ENCODE measurements at places on chromosomes 7 and 10. TPM values are rescaled to one million over a fixed set of nuclear protein-coding genes. Genes with fewer than 3 reads are reported as not detected.
A peak's percentile ranks its signal among the peaks of the same experiment; 100 is the strongest.

GRCh38 chr10:28302012-28302637 lies 739 bp downstream of the MPP7 start:
- DNase-seq = no peak

ACTL6B gene
- not detected for polyA plus RNA-seq

FAM25G gene
- not detected for polyA plus RNA-seq

GRCh38 chr7:81007051-81007450 lies 88.2 kb upstream of the SEMA3C start:
- DNase-seq = no peak

- no peak for DNase-seq
Observed at GRCh38 chr10:129099486-129099885, 367.6 kb upstream of the MGMT start.

FAM131B gene
- polyA plus RNA-seq = not detected

- no peak for DNase-seq
Observed at GRCh38 chr10:62853710-62854109, 37.5 kb upstream of the EGR2 start.

GRCh38 chr10:118028619-118029018 lies 18.1 kb downstream of the RAB11FIP2 start:
- no peak for DNase-seq

- DNase-seq = no peak
Observed at GRCh38 chr7:109003742-109004141, 434.1 kb downstream of the DNAJB9 start.

GRCh38 chr10:95741807-95742467 lies 14.0 kb upstream of the ENTPD1 start:
- peak; percentile 64 for DNase-seq

- DNase-seq = no peak
Observed at GRCh38 chr7:46707973-46708372, 786.9 kb upstream of the IGFBP3 start.

COX19 gene
- polyA plus RNA-seq = 25.7 TPM

DNA sequence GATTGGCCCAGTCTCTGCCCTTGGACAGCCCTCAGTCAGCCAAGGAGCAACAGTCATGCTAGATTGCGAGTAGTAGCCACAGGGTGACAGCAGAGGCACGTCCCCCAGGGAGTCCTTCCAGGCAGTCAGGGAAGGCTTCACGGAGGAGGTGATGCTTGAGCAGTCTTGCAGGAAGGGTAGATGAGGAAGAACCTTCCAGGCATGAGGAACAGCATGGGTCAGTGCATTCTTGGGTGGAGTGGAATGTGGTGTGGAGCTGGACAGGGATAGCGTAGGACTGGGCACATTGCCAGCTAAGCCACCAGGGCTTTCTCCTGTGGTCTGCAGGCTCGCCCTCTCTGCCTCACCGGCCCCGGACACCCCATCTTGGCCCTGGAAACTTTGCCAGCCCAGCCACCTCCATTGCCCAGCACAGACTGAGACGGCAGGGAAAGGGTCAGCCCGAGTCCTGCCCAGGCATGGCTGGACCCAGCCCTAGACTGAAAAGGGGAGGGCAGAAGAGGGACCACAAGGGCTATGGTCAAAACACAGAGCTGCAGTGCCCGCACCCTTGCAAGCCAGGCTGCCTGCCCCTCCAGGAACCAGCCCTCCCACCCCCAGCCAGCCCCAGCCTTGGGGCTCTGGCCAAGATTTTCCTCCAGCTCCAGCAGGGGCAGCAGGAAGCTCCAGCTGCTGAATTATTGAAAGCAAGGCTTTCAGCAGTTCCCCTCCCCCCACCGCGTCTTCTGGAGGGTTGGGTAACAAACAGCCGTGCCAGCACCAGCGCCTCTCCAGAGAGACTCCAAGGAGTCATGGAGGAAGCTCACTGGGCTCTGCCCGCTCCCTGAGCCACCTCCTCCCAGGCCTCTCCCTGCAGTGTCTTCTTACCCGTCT lies 18.7 kb downstream of the SRRM3 start:
- no peak for DNase-seq

HTR5A gene
- not detected for polyA plus RNA-seq

DNA sequence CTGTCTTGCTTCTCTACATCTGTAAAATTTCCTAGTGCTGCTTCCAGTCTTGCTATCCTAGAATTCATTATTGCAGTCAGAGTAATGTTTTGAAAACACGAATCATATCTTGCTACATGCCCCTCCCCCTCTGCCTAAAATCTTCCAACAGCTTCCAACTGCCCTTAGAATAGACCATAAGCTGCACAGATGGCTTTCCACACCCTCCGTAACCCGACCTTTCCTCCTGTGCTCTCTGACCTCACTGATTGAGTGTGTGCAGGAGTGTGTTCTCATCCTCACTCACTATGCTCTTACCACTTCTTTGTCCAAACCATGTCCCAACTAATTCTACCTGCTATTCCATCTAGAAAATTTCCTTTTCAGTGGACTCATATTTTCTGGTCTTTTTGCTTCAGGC lies 121.2 kb upstream of the ANKRD1 start:
- no peak for DNase-seq

SUN3 gene
- not detected for polyA plus RNA-seq

GRCh38 chr10:111211706-111212105 lies 134.9 kb downstream of the ADRA2A start:
- no peak for DNase-seq

- peak; percentile 51 for DNase-seq
Observed at GRCh38 chr10:94344522-94345122, 18.1 kb downstream of the NOC3L start.

GRCh38 chr7:111866787-111867186 lies 304.5 kb upstream of the IMMP2L start:
- no peak for DNase-seq

- no peak for DNase-seq
Observed at GRCh38 chr7:116574025-116574822, 49.4 kb downstream of the CAV1 start.

DNA sequence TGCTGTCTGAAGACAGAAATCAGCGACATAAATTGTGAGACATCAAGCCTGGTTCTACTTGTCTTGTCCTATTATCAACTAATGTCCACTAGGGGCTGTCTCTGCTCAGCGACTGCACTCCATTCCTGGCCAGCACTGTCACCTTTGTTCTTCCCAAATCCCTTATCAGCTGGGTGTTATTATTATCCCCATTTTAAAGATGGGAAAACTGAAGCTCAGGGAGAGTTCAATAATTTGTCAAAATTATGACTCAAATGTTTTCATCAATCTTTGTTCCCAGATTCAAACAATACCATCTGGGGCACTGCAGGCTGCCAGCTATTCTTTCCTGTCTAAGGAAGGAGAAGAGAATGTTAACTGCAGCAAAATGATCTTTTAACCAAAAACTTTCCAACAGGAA lies 431.6 kb upstream of the NFE2L3 start:
- no peak for DNase-seq

- DNase-seq = no peak
Observed at GRCh38 chr10:6363511-6363910, 160.8 kb downstream of the PFKFB3 start.

PRKRIP1 gene
- 15.5 TPM for polyA plus RNA-seq

- DNase-seq = no peak
Observed at GRCh38 chr7:29328811-29329210, 134.2 kb downstream of the CHN2 start.

OR2A42 gene
- not detected for polyA plus RNA-seq

DNA sequence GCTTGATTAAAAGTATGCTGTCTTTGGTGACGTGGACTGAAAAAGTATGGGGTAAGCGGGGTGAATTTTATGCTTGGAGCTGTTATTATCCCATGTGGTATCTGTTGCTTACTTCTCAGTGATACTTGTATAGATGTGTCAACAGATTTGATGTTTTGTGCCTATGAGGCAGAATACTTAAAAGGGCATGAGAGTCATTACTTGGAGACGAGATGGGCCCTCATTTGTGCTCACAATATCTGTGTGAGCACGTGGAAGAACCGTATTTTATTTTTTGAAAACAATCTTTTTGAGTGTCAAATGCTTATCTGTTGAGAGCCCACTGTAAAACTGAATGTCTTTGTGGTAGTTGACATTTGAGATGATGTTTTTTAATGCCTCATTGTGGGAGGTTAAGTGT lies 281.9 kb downstream of the EXOC4 start:
- no peak for DNase-seq

DNA sequence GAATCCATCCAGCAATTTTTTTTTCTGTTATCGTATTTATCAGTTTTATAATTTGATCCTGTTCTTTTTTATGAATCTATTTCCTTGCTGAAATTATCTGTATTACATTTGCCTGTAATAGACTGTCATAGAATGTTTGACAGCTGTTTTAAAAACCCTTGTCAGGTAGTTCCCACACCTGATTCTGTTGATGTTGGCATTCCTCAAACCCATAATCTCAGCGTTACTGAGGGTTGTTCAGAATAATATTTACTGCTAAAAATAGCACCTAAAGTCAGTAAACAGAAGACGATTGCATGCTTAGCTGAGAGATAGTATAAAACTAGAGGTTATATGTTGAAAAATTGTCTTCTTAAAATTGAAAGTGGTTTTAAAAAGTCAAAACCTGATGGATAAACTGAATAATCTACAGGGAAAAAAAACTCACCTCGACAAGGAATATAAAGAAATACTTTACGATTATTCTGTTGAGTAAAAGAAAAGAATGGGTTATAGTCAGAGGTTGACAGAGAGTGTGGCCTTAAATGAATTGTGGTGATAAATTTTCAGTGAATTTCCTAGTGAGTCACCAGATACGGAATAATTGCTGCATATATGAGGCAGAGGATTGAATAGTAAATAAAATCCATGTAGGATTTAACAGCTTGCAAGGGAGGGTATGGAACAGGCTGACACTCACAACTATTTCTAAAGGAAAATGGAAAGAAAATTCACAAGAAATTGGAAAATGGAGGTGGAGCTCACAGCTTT lies 824.1 kb upstream of the IGFBP3 start:
- DNase-seq = no peak

DNA sequence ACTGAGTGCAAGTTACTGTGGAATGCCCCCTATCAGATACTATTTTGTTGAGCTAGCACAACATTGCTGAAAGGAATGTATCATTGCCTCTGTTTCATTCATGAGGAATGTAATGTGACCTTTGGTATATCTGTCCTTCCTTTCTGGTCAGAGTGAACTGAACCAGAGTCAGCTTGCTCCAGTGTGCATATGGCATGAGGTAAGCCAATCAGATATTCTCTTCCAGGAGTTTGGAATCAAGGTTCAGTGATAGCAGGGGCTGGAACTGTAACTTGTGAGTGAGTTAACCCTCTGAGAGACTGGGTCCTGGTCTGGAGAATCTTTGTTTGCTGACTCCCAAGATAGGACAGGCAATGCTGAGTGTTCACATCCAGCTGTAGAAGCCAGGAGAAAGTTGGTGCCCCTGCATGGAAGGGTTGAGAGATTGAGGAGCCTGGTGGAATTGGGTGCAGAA lies 45.3 kb upstream of the OSBPL3 start:
- DNase-seq = no peak

SEPHS1 gene
- polyA plus RNA-seq = 14.7 TPM

- no peak for DNase-seq
Observed at GRCh38 chr10:92395271-92395670, 104.3 kb downstream of the MARCHF5 start.

- DNase-seq = no peak
Observed at GRCh38 chr7:17558135-17558534, 259.7 kb downstream of the AHR start.

ASB10 gene
- polyA plus RNA-seq = not detected

- peak; percentile 3 for DNase-seq
Observed at GRCh38 chr10:78407009-78407711, 373.5 kb downstream of the RPS24 start.

DNA sequence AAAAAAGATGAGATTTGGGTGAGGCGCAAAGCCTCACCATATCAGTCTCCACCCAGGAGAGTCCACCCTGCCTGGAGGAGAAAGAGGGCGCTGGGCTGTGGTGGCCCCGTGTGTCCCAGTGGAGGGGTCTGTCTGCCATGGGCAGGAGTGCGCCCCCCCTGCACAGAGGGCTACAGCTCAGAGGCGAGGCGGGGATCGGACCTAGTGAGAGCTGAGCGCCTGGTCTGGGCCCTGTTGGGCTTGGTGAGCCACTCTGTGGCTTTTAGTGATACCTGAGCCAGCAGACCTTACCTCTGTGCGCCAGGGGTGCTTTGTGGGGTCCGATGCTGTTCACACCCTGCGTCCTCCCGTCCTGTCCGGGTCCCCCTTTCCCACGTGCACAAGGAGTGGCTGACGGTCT lies 25.9 kb upstream of the GNA12 start:
- DNase-seq = no peak

DNA sequence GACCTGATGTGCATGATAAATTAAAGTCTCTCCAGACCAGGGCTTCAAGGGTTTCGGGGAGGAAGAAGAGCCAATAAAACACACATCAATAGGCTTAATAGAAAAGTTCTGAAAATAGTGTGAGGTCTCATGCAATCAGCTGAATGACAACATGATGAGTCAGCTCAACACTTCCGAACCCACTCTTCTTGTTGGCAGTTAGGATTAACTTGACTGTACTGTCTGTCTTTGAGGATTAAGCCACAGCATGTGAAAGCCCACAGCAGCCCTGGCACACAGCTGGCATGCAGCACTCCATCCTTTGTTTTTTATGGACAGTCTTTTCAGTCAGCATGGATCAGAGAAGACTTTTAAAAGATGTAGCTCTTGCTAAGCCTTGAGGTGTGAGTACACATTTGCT lies 526.9 kb upstream of the VSTM2A start:
- no peak for DNase-seq

GRCh38 chr7:3730276-3730675 lies 429.2 kb downstream of the SDK1 start:
- no peak for DNase-seq

DNA sequence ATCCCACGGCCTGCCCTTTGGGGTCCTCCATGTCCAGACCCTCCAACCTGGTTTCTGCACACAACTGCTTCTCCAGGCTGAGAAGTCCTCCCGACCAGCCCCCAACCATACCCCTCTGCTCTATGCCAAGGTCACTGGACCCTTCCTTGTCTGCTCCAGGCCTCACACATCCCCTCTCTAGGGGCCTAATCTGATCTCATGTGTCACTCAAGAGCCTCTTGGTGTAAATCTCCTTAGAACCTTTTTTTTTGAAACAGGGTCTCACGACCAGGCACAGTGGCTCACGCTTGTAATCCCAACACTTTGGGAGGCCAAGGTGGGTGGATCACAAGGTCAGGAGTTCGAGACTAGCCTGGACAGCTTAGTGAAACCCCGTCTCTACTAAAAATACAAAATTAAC lies 17.5 kb upstream of the SERPINE1 start:
- no peak for DNase-seq

- no peak for DNase-seq
Observed at GRCh38 chr10:26357203-26357602, 80.9 kb upstream of the APBB1IP start.

FRA10AC1 gene
- polyA plus RNA-seq = 6.7 TPM

GRCh38 chr10:92149261-92149660 lies 141.6 kb downstream of the CPEB3 start:
- DNase-seq = no peak

- no peak for DNase-seq
Observed at GRCh38 chr7:15204421-15204820, 301.9 kb upstream of the DGKB start.
